ENCODE measurements at places on chromosomes 7 and 10.

GRCh38 chr7:80902019-80902418 lies 16.8 kb downstream of the SEMA3C start:
- no peak for DNase-seq

DNA sequence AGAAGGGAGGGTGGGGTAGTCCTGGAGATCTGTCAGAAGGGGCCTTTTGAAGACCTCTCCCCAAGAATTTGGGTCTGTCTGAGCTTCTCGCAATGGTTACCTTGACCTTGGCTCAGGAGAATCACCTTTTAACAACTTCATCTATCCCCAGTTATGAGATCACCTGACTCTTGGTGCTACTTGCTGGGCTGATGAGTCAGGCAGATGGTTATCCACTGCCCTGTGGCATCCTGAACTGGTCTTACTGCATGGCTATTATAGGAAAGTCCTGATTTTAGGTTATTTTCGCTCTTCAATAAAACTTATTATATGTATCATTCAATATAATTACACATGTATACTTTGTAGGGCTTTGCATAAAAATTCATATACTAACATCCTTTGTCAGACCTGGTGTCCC lies 274.7 kb downstream of the GFRA1 start:
- DNase-seq = no peak

- DNase-seq = no peak
Measured at GRCh38 chr7:31020652-31021051, 31.5 kb upstream of the ADCYAP1R1 start.

- DNase-seq = no peak
Measured at GRCh38 chr10:3886191-3886590, 101.2 kb upstream of the KLF6 start.

DNA sequence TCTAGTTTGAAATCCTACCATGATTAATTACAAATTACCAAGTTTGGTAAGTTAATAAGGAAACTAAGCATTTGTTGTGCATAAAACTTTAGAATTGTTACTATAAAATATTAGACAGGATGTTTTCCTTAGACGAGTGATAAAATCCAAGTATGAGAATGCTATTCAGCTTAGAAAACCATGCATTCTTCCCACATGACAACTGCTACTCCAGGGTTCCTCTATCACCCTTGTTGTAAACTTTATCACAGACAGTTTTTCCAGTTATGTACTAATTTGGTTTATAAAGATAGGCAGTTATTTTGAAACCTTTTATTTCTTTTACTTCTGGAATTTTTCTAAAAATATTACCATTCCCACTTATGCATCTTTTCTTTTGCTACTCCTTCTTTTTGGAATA lies 52.0 kb downstream of the SIRT1 start:
- no peak for DNase-seq

DNA sequence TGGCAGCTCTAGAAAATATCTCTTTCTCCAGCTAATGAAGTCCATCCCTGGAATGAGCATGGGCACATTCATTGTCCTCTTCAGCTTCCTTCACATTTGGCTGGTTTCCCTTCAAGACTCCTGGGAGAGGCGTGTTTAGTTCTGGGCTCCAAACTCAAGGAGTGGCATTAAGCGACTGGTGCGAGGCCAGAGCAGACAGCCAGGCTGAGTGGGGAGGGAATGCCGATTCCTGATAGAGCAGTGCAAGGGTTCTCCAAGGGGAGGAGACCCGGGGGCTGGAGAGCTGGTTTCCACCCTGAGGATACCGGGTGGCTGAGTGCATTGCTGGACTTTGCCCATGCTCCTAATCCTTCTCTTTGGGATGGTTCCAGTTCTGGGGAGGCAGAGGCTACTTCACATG lies 372.1 kb downstream of the RPS24 start:
- DNase-seq = no peak

DNA sequence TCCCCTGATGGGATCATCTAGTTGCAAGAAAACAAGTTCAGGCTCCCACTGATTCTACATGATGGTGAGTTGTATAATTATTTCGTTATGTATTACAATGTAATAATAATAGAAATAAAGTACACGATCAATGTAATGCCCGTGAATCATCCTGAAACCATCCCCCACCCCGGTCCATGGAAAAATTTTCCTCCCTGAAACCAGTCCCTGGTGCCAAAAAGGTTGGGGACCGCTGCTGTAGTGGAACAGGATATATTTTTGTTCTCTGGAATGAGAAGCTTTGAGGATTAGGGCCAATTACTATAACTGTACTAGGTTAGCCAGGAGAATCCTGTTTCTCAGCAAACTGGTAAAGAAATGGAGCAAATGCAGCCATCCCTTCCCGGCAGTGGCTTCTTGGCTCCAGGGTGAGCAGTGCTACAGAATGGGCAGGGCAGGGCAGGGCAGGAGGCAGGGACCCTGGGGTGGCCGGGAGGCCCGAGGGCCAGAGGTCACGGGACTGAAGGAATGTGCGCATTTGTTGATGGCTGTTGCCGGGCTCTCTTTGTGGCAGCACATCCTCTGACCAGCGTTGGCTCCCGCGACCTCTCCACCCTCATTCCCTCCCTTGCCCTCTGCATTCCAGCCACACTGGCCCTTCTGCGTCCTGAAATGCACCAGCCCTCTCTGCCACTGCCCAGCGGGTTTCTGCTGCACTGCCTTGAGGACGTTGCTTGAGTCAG lies 162.3 kb upstream of the NPS start:
- no peak for DNase-seq

- DNase-seq = no peak
Measured at GRCh38 chr7:104946338-104946737, 67.7 kb upstream of the KMT2E start.
